Body of pancreas (tissue), 4 donors: ENCODE measurements at places on chromosomes 2 and 18. TPM values are rescaled to one million over a fixed set of nuclear protein-coding genes. Genes with fewer than 3 reads are reported as not detected.

DNA sequence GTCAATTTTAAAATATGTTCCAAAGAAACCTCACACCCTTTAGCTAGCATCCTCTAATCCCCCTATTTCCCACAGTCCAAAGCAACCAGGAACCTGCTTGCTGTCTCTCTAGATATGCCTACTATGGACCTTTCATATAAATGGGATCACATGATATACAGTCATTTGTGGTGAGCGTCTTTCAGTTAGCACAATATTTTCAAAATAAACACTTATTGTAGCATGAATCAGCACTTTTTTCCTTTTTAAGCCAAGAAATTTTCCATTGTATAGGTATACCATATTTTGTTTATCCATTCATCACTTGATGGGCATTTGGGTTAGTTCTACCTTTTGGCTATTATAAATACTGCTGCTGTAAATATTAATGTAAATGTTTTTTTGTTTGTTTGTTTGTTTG lies 223.0 kb upstream of the DOK6 start:
- no peak for DNase-seq

GRCh38 chr2:42009657-42010580 lies 37.9 kb upstream of the PKDCC start:
- no peak for DNase-seq

GRCh38 chr2:23241121-23241520 lies 143.9 kb upstream of the KLHL29 start:
- no peak for DNase-seq

DNA sequence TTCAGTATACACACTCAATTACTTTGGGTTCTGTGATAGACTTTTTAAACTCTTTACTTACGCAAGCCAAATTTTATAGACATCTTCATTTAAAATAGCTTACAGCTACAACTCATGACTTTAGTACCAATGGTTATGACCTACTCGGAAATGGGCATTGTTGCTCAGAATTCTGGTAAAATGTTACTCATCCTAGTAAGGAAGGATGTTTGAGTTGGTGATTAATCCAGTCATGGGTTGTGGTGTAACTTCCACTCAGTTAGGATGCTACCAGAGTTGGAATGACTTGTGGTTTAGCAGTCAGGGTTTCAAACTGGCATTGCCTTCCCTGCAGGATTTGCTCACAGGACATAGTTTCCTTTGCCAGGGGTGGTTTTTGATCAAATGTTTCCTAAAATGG lies 7.4 kb upstream of the NPC1 start:
- no peak for DNase-seq

The EXOC6B gene
- total RNA-seq, result 12.9 TPM

The FSHR gene
- total RNA-seq, result not detected
